ENCODE measurements at places on chromosomes 11 and 22. TPM values are rescaled to one million over a fixed set of nuclear protein-coding genes. Genes with fewer than 3 reads are reported as not detected.

Gene MS4A7
- not detected for total RNA-seq

Gene OR52I2
- not detected for total RNA-seq

Gene FOLR3
- not detected for total RNA-seq

Gene NRGN
- total RNA-seq = 21.7 TPM

Data from mammary microvascular endothelial cell (primary cell).